ENCODE measurements at places on chromosomes 6 and 20.

GRCh38 chr20:58611236-58612030 is 39.6 kb upstream of the STX16 start:
- no peak for DNase-seq

DNA sequence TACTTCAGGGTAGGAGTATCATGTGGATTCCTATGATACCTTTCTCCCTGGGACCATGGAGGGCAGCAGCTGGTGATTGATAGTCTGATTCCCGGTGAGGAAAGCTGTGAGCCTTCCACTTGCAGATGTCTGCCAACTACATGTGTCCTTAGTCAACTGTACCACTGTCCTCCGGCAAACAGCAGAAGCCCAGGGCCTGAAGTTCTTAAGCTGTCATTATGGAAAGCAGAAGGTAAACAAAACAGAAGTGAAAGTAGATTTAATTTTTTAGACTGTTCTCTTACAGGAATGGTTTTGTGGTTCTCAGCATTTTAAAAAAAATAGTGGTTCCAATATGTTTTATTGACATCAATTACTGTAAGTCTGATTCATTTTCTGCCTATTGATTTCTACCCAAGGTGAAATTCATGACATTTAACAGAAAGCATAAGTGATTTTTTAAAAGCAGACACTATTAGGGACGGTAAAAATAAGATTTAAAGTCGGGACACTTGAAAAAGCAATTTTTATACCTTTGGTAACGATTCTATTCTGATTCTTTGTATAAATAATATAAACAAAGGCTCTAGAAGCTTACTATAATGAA is 36.6 kb downstream of the PTPN1 start:
- no peak for DNase-seq

- DNase-seq = no peak
Measured at GRCh38 chr20:46558511-46558959, 8.1 kb upstream of the OCSTAMP start.

GRCh38 chr6:466564-466963 is 75.0 kb downstream of the IRF4 start:
- DNase-seq = no peak

DNA sequence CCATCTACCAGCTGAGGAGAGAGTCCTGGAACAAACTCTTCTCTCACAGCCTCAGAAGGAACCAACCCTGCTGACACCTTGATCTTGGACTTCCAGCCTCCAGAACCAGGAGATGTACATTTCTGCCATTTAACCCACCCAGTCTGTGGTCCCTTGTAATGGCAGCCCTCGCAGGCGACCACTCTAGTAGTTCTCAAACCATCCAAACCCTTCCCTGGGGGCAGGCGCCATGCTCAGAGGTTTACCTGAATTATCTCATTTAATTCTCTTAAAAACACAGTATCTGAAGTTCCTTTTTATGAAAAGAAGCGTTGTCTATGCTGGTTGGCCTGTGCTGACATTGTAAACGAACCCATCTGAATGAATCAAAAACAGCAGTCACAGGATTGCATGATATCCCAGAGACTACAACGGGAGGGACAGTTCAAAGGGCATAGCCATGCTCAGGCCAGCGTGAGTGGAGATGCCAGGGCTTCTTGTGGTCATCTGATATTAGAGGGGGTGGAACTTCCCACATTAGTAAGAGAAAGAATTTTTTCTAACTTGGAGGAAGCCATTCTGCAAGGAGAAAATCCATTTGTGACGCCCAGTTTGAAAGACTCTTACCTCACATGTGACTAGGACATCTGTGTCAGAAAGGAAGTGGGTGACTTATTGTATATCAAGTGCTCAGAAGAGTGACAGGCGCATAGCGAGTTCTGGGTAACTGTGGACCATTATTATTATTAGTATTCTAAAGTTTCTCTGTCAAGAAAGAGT is 17.2 kb upstream of the TAGAP start:
- DNase-seq = no peak

GRCh38 chr6:23245572-23245971 is 676.2 kb downstream of the HDGFL1 start:
- no peak for DNase-seq

DNA sequence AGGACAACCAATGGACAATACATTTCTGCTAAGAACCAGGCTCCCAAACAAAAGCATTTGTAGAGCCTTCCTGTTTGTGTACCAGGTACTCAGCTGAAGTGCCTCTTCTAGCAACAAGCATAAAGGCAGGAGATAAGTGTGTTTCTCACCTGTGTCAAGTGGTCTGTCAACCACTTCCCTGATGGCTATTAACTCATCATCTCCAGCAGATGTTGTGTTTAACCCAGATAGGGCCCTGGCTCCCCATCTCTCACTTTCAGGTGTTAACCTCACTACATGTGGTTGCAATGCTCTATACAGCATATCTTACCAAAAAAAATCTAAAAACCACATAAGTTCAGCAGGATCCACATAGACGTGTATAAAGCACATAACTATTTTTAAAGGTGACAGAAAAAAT is 9.6 kb upstream of the IL17A start:
- DNase-seq = no peak

DNA sequence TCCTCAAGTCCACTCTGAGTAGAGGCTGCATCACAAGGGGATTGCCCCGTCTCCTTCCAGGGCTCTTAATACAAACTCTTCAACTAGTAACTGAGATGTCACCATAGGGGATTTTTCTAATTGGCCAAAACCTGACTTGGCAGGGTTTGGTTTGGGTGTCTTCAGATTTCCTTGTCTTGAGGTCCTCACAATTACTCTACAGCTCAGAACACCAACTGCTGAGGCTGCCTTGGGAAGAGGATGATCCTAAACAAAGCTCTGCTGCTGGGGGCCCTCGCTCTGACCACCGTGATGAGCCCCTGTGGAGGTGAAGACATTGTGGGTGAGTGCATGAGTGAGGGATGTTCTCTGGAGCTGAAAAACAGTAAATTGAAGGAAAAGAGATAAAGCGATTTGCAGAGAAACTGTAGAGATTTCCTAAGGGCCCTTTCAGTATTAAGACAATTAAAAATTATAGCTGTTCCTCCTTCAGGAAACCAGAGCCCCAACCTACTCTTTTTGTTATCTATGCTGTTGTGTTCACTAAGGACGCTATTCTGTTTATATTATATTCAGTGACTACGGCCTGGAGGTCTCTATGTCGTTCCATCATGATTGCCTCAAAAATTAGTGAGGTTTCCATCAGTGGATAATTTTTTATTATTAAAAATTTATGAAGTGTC is at the start of gene HLA-DQA1:
TSS of gene HLA-DQA1 (plus strand) at position 188 of the 662 bp plus-strand sequence. CDS start at position 241, 53 bp downstream.
- DNase-seq = no peak
